ENCODE measurements at places on chromosomes 12 and 14. TPM values are rescaled to one million over a fixed set of nuclear protein-coding genes. Genes with fewer than 3 reads are reported as not detected.

DNA sequence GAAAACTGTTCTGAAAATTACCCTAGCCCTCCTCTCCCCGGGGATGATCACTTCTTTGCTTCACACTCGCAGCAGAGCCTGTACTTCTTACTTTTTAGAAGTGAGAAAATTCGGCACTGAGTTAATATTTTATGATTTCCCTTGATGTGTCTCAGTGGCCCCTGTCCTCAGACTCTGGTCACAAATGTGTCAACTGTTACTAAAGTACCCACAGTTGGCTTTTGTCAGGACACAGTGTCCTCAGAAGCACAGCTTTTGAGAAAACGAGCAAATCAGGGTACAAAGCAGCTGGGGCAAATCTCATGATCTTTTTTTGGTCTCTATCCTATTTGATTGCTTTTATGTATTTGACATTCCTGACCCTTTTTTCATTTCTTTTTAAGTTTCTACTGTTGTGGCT, 142.5 kb downstream of the SYNE2 start:
- no peaks in the 10 kb centered on the region for H3K27me3 ChIP-seq
- no peak overlapping the region for H3K27ac ChIP-seq
- no peak overlapping the region for H3K4me3 ChIP-seq
- no peaks in the 10 kb centered on the region for H3K36me3 ChIP-seq
- H3K4me1 ChIP-seq = no peaks in the 10 kb centered on the region

GRCh38 chr12:90149453-90149852, 440.8 kb upstream of the ATP2B1 start:
- no peaks in the 10 kb centered on the region for H3K36me3 ChIP-seq
- H3K4me3 ChIP-seq = no peak overlapping the region
- H3K4me1 ChIP-seq = no peaks in the 10 kb centered on the region
- H3K27me3 ChIP-seq = no peaks in the 10 kb centered on the region

The LRRC10 gene
- not detected for total RNA-seq

DNA sequence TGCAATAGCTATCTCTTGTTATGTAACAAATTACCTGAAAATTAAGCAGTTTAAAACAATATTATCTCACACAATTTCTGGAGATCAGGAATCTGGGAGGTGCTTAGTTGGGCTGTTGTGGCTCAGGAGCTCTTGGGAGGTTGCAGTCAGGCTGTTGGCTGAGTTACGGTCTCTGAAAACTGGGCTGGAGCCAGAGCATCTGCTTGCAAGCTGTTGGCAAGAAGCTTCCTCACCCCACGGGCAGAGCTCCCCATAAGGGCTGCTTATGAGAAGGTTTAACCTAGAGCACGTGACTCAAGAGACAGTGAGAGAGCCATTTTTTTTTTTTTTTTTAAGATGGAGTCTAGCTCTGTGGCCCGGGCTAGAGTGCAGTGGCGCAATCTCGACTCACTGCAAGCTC, 346.8 kb downstream of the ATP23 start:
- no peak overlapping the region for H3K27ac ChIP-seq
- H3K4me3 ChIP-seq = no peak overlapping the region
- H3K4me1 ChIP-seq = no peaks in the 10 kb centered on the region
- DNase-seq = no peak
- H3K27me3 ChIP-seq = no peaks in the 10 kb centered on the region
- no peaks in the 10 kb centered on the region for H3K36me3 ChIP-seq

GRCh38 chr12:47882781-47883546, 21.8 kb downstream of the VDR start:
- DNase-seq = no peak
- H3K27ac ChIP-seq = no peak overlapping the region
- H3K27me3 ChIP-seq = no peaks in the 10 kb centered on the region
- peaks cover 18% of the 10 kb centered on the region for H3K4me1 ChIP-seq

The EPYC gene
- not detected for total RNA-seq

The IRAK3 gene
- total RNA-seq = not detected

GRCh38 chr12:58491306-58491705, 429.0 kb downstream of the LRIG3 start:
- H3K36me3 ChIP-seq = no peaks in the 10 kb centered on the region
- no peak for DNase-seq
- H3K27ac ChIP-seq = no peak overlapping the region
- no peak overlapping the region for H3K4me3 ChIP-seq
- no peaks in the 10 kb centered on the region for H3K4me1 ChIP-seq

Measured in K562 (cell line).